Muscle of arm (tissue), 14 donors: ENCODE measurements at places on chromosomes 7 and 10. TPM values are rescaled to one million over a fixed set of nuclear protein-coding genes. Genes with fewer than 3 reads are reported as not detected.
A peak's percentile ranks its signal among the peaks of the same experiment; 100 is the strongest.

GRCh38 chr10:17993361-17993760, 41.6 kb downstream of the SLC39A12 start:
- no peak for DNase-seq

- DNase-seq, result no peak
Observed at GRCh38 chr10:61049386-61049785, 105.4 kb upstream of the RHOBTB1 start.

- DNase-seq, result no peak
Observed at GRCh38 chr10:82221601-82222149, 346.7 kb downstream of the NRG3 start.

DNA sequence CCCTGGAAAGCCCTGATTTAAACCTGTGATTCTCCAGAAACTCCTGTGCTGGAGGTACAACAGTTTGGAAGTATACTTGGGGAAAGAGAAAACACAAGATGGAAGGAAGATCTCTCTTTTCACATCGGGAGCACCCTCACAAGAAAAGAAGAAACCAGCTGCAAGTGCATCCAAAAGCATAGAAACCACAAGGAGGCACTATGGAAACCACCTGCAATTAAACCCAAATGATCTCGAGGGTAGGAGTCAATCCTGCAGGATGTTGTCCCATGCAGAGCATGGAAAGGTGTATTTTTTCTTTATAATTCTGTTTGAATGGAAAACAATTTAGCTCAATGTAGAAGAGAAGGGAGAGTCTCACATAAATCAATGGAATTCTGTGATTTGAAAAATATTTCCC, 210.5 kb downstream of the TWIST1 start:
- no peak for DNase-seq

GRCh38 chr7:83835424-83835823, 186.5 kb upstream of the SEMA3E start:
- no peak for DNase-seq

GRCh38 chr7:159177284-159177953, 32.8 kb upstream of the VIPR2 start:
- peak; percentile 65 for DNase-seq

The MYL7 gene
- not detected for polyA plus RNA-seq

DNA sequence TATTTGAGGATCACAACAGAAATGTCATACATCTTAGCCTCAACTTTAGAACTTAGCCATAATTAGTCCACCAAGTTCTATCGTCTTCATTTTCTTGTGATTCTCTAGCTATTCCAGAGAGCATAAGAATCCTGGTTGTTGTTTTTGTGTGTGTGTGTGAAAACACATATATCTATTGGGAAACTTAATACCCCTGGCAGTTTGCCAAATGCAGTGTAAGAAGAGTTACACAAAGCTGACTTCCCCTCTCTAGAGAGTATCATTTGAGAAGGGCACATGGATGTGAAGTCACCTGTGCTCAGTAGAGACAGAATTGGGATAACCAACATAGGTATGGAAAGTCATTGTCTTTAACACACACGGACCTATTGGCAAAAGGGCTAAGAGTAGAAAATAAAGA, 19.3 kb downstream of the FOXI2 start:
- DNase-seq, result no peak

- DNase-seq, result no peak
Observed at GRCh38 chr10:77631241-77631640, 6.4 kb downstream of the KCNMA1 start.

The CYP2C18 gene
- not detected for polyA plus RNA-seq

The TET1 gene
- polyA plus RNA-seq, result 10.5 TPM

The ZNF783 gene
- polyA plus RNA-seq, result 9.3 TPM

The HKDC1 gene
- polyA plus RNA-seq, result 0.08 TPM

DNA sequence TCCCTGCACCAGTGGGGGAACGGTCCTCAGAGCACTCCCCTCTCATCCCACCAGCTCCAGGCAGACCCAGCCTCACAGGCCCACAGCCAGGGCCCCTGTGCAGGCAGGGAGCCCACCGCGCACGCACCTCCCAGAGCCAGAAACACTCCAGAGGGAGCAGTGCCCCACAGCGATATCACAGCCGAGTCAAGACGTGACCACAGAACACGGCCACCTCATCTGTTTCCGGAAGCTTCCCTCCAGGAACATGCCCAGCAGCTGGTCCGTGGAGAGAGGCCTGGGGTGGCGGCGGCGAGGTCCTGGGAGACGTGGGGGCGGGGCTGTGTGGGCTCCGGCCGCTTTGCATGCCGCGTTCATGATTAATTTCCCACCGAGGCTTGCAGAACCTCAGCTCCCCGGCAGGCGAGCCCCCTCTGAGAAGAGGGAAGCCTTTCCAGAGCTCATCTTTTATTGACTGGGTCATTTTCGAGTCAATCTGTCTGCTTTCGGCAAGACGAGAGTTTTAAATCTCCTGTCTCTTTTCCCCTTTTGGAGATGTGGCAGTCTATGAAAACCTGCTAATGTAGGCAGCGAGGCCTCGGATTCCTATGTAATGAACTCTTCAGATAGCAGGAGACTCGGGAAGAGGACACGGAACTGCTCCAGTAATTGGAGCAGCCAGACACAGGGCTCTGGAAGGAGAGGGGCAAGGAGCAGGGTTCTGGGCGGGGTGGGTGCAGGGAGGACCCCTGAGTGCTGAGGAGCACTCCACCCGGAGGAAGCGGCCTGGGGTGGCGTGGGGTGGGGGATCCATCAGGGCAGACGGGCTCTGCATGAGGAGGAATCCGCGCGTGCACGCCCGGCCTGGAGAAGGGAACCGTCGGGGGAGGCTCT, 242.8 kb downstream of the ELFN1 start:
- DNase-seq, result no peak

- no peak for DNase-seq
Observed at GRCh38 chr7:90853205-90853604, 257.1 kb downstream of the CDK14 start.

The KEL gene
- polyA plus RNA-seq, result 1.6 TPM

DNA sequence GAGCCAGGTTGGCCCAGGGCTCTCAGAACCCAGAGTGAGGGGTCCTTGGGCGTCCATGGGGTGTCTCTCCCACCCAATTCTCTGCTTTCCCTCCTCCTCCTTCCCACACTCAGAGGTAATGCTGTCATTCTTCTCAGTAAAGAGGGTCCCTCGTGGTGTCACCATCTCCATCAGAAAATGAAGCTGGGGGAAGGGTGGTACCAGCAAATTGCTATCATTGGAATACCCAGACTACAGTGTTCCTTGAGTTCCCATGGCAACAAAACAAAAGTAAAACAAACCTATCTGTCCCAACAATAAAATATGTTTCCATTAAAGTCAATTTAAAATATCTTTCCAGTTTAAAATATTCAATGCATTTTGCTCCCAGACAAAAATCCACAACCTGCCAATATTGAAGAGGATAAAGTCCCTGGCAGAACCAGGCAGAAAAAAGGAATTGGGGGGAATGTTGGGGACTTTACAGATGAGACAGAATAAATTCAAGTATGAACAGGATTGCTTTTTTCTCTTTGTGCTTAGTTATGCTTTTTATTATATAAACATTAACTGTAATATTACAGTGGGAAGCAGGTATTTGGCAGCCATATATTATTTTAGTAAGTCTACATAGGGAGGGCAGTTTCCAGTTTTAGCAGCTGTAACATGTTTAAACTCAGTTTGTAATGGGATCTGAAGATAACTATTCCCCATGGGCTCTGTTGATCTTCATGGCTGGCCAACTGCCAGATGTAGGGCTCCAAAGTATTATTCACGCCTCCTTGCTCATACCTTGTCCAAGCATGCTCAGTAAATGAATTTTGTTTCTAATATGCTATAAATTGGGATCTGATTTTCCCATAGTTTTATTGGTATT, 182.1 kb downstream of the ARID5B start:
- peak; percentile 84 for DNase-seq

GRCh38 chr10:15068802-15069201, 19.8 kb downstream of the ACBD7 start:
- DNase-seq, result no peak

GRCh38 chr10:69213591-69214311, 6.4 kb upstream of the HKDC1 start:
- DNase-seq, result no peak

- no peak for DNase-seq
Observed at GRCh38 chr7:32586291-32587221, 91.3 kb downstream of the AVL9 start.

- DNase-seq, result no peak
Observed at GRCh38 chr10:129766611-129767550, 197.2 kb downstream of the EBF3 start.

The CFAP43 gene
- 0.19 TPM for polyA plus RNA-seq

The GPR85 gene
- polyA plus RNA-seq, result not detected

GRCh38 chr7:146701166-146701565, 584.6 kb downstream of the CNTNAP2 start:
- DNase-seq, result no peak

The RAB18 gene
- polyA plus RNA-seq, result 130 TPM

DNA sequence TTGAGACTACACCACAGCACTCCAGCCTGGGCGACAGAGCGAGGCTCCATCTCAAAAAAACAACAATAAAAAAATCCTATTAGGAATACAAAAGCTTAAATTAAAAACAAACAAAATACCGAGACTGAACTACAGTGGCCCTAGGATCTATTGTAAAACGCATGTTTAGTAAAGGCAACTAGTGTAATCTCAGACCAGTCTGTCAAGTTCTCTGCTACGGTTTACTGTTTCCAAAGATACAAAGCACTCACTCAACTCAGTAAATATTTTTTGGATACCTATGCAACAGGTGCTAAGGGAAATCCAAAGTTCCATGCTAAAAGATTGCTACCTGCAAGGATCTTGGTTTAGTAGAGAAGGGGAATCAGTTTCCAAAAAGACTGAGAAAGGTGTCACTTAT, 3.4 kb upstream of the MIOS start:
- DNase-seq, result no peak

DNA sequence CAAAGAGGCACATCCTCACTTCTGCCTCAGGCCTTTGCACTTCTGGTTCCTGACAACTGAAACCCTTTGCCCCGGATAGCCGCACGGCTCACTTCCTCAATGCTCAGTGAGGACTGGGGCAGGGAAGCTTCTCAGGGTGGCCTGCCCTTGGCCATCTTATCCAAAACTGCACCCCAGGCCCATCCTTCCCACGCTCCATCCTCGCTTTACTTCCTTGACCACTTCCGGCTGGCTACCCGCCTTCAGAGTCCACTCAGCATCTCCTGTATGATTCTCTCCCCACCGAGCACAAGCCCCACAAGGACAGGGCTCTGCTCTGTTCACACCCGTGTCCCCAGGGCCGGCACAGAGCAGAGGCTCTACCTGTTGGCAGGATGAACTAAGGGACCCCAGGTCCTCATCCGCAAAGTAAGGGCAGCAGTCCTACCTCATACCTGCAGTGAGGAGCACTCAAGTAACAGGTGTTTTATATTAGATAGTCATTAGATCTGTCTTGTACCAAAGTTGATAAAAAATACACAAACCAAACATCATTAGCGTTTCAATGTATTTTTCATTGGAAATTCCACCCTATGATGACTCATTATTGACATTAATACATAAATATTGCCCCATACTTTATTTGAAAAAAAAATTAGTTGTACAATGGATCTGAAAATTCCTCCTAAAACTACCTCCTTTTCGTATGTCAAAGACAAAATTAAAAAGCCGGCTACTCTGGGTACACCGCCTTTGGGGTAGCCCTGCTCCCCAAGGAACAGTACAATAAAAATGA, 35.0 kb downstream of the GNA12 start:
- no peak for DNase-seq

The OR2A42 gene
- not detected for polyA plus RNA-seq

The SLC39A12 gene
- not detected for polyA plus RNA-seq

DNA sequence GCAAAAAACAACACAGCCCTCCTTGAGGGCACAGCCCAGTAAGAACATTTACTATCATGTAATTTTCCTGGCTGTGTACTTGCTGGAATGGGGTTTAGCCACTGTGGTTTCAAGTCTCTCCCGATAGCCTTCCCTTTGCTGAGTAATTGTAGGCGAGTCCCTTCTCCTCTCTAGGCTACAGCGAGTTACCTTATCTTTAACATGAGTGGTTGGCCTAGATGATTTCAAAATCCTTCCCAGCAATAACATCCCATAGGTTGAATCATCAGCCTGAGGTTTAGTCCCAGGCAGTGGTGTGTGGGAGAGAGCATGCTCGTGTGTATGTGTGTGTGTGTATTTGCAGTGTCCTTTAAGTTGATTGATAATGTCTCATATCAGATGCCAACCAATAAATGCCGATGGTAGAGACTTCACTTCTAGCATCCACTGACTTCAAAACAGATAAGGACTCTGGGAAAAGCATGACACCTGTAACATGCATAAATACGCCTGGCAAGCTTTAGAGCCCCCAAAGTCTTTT, 142.9 kb upstream of the ZMIZ1 start:
- DNase-seq, result no peak

DNA sequence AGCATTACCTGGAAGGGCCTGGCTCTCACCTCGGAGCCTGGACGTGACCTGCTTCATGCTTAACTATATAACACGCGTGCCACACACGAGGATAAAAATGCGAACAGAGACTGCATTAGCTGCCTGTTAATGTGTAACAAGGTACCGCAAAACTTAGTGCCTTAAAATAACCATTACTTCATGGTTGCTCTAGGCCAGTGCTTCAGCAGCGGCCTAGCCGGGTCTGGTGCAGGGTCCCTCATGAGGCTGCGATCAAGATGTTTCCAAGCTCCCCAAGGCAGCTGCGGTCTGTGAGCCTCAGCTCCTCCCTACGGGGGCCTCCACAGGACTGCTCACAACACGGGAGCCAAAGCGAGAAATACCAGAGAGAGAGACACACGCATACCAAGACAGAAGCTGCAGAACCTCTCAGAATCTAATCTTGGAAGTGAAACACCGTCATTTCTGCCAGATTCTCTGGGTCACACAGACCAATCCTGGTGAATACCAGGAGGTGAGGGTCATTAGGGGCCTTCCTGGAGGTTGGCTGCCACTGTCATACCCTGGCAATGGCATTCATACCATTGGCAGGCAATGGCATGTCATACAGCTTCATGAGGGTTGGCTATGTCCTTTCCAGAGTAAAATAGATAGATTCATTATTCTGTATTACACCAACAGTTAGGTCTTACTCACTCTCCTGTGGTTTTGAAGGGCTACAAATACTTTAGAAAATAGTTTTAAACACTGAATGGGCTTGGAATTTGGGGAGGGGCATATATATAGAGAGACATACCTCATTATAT, 94.5 kb downstream of the HIPK2 start:
- no peak for DNase-seq

DNA sequence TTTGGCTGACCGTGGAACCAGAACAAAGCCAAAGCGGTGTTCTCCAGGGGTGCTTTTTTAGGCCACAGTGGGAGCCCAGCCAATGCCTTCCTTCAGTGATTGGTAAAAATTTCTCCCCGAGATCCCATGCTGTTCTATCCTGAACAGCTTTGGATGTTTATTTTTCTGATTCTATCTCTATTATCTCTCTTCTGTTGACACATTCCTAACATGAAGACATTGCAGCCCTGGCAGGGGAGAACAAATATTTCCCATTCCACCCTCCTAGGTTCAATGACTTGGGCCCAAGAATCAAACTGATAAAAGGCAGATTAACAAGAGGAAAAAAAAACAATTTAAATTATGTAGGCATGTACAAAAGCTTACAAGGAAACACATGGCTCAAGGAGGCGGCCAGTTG, 162.7 kb downstream of the PFKFB3 start:
- DNase-seq, result no peak
